AG04450 (cell line): ENCODE measurements at places on chromosomes 7 and 10.

DNA sequence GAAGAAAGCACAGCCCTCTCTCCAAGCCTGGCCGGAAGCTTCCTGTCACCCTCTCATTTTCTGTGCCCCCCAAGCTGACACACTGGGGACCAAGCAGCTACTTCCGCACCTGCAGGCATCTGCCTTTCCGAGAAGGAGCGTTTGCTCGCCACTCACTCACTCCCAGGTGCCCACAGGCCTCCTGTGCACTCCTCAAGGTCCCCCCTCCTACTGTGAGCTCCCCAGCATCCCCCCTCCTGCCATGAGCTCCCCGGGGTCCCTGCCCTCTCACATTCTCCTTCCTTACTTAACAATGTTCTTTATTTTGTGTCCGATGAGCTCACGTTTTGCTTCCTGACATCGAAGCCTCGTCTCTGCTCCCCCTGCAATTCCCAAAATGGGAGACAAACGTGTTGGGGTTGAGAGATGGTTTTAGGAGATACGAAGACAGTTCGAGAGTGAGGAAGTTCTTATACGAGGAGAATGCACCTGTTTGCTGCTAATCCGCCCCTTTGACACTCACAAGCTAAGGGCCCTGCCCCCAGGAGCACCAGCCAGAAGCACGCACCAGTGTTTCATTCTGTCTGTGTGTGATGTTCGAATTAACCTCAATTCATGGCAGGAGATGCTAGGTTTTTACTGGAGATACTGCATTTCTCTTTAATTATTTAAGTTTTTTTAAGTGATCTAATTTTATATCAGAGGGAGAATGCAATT is 70.2 kb downstream of the PDGFA start:
- DNase-seq, result no peak

- DNase-seq, result no peak
Measured at GRCh38 chr7:91569728-91570457, 305.7 kb downstream of the FZD1 start.

GRCh38 chr10:12875100-12875499 is 126.4 kb downstream of the CCDC3 start:
- peak; percentile 4 for DNase-seq

- no peak for DNase-seq
Measured at GRCh38 chr10:79982362-79982800, 33.5 kb upstream of the SFTPD start.

DNA sequence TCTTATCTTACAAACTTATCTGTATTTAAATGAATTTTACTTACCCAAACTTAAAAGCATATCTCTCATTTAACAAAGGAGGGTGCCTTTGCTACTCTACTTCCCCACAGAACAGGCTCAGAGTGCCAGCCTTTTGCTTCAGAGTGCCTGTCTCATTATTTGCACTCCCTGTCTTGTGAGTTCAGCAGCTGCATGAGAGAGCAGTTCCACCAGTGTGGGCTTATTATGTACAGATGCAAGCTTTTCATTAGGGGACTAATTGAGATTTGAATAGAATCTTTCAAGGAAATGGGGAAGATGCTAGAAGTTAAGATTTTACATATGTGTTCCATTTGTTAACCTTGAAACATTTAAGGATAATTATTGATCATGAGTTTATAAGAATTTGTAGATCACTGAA is 310.2 kb upstream of the LRRN3 start:
- no peak for DNase-seq

GRCh38 chr7:48097521-48098231 is 8.6 kb downstream of the UPP1 start:
- DNase-seq, result no peak

DNA sequence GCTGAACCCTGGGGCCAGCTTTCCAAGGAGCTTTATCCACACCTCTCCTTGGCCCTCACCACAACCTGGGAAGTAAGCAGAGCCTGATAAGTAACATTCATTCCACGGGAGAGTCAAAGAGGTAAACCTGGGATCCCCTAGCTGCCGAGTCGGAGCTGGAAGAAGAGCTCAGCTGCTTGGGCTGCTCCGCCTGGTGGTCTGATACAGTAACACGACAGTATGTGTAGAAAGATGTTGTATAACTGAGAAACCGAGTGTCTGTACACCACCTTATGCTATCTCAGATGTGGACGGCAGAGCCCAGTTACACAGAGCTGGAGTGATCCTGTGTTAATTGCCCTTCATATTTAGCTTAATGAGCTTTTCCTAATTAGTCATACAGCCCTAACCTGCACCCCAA is 151.3 kb upstream of the KMT2E start:
- no peak for DNase-seq

DNA sequence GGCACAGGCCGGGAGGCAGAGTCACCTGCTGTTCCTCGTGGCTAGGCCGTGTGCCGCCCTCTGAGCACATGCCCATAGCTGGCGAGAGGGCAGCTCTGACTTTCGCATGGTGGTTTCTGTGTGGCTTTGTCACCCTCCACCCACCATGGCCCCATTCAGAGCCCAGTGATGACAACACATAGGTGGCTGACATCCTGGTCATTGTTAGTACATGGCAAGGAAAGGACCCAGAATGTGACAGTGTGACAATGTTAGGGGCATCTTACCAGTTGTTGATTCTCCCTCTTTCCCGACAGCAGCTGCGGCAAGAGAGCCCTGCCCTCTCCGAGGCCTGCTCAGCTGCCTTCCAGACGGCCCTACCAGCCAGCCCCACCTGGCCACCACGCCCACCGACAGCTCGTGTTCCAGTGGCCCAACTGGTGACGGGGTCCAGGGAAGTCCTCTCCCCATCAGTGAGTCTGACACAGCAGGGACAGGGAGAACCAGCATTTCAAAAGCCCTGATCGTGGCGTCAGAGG is 52.2 kb downstream of the ZNF467 start:
- no peak for DNase-seq

DNA sequence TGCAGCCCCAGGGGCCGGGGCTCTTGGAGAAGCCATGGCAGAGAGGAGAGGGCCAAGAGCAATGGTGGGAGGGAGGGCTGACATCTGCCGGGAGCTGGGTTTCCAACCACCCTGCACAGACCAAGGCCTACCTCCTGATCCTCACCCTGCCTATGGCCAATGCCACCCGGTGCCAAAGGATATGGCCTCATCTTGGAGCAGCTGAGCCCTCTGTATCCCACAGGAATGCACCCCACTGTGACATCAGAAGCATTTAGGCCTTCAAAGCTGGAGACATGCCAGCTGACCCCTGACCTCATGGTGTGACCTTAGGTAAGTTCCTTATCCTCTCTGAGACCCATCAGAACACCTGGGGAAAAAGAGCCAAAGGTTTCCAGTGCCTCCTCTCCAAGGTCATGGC is 113.6 kb upstream of the ZMIZ1 start:
- DNase-seq, result no peak

DNA sequence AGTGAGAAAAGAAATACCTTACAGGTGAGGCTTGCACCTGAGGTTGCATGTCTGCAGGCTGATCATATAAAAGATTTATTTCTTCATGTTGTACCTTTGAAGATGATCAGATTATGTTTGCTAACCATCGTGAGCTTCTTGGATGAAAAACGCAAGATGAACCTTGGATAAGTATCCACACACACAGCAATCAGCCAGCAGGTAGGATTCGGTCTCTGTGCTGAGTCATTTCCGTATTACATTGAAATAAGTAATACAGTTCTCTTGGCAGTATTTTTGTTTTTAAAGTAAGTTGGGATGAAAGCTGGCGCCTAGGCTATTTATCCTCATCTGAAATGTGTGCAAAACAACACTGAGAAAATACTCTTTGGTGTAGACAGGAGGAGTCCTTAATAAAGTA is 109.0 kb upstream of the PRKCQ start:
- DNase-seq, result no peak
